ENCODE measurements at places on chromosomes 12 and 14.

DNA sequence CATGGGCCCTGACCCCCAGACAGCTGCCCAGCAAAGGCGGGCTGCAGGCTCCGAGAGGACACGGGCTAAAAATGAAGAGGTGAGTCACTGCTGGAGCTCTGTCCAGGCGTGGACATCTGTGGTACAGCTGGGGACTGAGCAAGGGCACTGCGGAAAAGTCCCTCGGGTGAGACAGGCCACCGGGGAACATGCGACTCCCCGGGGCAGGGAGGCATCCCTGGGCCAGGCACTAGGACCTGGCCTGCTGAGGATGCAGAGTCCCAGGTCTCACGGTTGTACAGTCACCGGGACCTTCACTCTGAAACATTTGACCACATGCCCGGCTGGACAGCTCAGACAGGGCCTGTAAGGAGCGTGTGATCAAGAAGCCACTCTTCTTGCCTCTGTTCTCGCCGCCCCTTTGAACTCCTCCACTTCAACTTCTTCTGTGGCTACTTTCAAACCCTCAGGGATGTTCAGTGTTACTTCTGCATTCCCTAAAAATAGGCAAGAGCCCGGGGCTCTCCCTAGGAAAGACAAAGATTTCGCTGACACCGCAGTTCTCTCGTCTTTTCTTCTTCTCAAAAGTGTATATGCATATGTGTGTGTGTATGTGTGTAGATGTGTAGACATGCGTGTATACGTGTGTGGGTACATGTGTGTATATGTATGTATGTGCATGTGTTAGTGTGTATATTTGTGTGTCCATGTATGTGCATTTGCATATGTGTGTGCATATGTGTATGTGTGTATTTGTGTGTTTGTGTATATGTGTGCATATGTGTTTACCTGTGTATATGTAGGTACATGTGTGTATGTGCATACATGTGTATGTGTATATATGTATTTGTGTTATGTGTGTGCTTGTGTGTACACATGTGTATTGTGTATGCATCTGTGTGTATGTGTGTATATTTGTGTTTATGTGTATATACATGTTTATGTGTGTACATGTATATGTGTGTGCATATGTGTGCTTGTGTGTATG lies 5.0 kb upstream of the RFLNA start:
- DNase-seq = no peak

DNA sequence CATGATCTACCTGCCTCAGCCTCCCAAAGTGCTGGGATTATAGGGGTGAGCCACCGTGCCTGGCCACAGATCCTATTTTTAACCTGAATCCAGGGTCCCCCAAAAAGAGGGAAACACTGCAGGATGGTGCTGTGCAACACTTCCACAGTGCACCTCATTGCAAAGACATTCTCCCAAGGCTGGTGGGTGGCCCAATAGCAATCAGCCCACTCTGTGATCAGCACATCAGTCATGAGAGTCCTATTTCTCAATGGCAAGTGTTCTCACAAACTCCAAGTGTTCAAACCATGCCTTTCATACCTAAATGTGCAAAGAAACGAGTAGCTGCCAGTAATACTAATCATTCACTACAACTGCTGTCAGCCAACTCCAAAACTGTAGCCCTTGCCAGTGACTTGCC lies 612.9 kb downstream of the CCER1 start:
- DNase-seq = no peak

DNA sequence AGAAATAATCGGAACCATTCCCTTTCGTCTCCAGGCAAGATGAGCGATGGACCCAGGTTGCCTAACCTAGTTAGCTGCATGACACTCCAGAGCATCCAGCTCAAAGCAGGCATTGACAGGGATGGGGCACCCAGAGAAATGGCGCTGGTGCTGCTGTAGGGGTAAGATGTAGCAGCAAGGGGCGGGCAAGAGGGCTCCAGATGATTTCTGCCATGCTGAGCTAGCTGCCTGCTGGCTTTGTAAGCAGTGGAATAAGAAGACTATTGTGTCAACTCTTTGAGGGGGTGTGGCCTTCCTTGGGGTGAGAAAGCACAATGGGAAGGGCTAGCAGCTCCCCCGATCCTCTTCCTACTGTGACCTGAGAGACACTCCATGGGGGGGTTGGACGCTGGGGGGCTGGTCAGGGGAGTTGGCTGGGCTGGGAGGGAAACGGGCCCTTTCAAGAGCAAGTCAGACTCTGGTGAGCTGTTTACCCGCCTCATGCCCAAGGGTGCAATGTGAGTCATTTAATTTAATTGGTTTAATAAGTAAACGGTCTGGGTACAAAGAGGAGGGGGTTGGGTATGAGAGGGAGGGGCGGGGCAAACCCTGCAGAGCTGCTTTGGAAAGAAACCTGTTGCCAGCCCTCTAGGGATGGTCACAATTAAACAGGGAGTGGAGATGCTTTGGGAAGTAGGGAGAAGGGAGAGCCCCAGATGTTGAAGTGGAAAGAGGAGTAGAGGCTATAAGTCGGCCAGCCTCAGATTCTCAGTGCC lies 50.5 kb downstream of the B4GALNT3 start:
- peak; percentile 78 for DNase-seq

DNA sequence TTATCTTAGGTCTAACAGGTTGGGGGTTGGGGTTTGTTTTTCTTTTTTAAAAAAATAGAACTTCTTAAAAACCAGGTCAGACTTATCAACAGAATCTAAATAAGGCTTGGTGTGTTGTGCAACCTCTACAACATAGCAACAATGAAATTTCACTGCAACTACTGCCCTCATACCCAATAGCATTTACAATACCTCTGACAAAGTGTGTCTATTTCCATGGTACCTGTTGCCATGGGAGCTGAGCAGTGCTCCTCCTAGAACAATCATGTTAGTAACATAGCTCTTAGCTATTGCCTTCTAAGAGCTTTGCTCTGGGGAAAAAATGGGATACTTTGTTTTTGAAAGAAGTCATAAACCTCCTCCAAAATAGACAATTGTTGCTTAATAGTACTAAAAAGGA lies 103.3 kb upstream of the CCDC175 start:
- DNase-seq = no peak

DNA sequence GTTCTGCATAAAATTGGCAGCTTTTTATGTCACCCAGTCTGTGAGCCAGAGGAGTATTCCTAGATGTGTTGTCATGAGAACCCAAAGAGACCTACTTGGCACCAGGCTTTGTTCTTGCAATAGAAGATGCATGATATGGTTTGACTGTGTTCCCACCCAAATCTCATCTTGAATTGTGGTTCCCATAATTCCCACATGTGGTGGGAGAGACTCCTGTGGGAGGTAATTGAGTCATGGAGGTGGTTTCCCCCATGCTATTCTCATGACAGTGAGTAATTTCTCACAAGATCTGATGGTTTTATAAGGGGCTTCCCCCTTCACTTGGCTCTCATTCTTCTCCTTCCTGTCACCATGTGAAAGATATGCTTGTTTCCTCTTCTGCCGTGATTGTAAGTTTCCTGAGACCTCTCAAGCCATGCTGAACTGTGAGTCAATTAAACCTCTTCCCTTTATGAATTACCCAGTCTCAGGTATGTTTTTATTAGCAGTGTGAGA lies 572.0 kb upstream of the ATP2B1 start:
- no peak for DNase-seq

DNA sequence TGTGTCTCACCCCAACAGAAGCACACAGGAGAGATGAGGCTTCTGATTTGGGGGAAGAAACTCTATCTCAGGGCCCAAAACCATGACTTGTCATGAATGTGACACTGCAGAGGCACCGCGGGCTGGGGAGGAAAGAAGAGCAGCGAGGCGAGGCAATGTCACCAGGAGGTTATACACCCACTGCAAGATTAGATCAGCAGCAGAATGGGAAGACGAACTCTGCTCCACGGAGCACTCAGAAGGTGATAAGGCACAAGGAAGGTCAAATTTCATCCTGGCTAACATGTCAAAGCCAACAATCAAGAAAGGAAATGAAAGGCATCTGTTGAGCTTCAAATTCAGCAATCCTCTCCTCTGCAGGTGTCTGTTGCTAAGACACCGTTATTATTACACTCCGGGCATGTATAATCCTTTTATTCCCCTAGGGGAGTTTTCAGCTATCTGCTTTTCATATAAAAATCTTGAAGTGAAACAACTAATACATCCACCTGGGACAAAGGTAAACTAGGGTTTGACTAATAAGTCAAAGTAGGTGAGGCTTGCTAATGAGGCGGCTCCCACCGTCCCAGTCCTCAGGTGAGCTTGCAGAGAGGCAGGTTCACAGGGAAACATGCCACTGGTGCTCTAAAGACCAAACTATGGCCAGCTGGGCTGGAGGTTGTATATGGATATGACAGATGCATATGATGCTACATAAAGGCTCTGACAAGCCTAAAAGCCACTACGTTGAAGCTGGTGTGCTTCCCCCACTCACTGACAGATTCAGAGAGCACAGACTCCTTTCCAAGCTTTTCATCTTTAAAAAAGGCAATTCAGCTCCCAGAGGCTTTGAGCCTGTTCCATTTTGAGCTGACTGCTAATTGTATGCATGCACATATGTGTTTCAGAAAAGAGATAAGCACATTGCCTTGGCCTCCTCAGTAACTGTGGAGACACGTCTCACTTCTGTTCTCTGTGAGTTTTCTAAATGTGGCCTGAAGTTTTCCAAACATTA lies 221.2 kb downstream of the NELL2 start:
- DNase-seq = no peak

- no peak for DNase-seq
These were observed 259.6 kb downstream of the ITPR2 start for GRCh38 chr12:26573225-26573909.

DNA sequence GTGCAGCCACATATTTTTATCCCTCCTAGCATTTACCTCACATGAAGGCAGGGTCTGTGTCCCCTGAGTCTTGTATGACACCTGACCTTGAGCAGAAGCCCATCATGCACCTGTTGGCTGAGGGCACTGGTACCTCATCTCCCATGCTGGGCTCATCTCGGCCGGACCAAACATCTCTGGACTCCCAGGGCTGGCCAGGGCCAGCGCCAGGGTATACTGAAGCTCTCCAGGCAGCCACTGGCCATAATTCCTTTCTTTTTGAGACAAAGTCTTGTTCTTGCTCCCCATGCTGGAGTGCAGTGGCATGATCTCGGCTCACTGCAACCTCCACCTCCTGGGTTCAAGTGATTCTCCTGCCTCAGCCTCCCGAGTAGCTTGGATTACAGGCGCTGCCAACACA lies 22.0 kb downstream of the HVCN1 start:
- no peak for DNase-seq

- no peak for DNase-seq
These were observed 386.7 kb downstream of the LRIG3 start for GRCh38 chr12:58533652-58534051.
